ENCODE measurements at places on chromosomes 6 and 20. TPM values are rescaled to one million over a fixed set of nuclear protein-coding genes. Genes with fewer than 3 reads are reported as not detected.

DNA sequence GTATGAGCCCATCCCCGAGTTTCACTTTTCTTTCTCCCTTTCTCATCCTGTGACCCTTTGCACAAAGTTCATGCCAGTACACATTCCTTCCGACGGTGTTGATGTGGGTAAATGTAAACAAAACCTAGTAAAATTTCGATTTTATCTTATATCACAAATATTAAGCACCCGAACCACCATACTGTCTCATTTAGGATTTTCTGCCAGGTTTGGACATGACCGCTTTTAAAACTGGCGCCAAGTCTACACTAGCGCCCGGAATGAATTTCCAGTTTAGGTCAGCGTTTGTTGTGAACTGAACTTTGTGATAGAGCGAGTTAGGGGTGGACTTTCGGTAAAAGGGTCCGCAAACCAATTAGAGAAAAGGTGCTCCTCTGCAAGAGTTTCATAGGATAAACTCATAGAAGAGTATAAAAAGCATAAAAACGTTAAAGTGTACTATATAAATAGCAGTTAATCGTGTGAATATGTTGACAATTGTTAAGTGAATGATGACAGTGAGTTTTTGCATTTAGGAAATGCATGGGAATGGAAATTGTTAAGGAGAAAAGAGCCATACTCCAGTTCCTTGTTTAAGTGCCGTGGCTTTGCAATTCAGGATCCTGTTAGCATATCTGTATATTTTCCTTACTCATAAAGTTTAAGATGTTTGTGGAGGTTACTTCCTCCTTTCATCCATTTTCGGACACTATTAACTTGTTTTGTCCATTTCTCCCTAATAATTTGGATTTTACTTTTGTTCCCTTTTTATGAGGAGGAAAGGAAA is 937 bp downstream of the AKAP7 start:
- H3K27ac ChIP-seq = peak overlapping the region; percentile 99
- H3K36me3 ChIP-seq = peaks cover 2% of the 10 kb centered on the region
- no peak for DNase-seq
- peak overlapping the region; percentile 90 for H3K4me3 ChIP-seq
- H3K27me3 ChIP-seq = no peaks in the 10 kb centered on the region

DNA sequence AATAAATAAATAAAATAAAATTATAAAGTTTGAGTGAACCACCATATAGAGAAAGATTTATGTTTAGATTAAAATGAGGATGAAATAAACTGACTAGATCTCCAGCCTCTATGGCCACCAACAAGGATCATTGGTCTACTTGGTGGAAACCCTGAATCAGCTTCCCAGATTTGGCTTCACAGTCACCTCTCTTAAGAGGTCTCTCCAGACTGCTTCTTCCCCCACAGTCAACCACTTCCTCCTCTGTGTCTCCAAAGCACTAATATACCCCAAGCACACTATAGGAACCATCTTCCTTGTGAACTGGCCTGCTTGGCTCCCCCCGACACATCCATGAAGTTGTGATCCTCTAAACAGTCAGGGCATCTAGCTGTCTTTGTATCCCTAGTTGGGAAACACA is 529.6 kb upstream of the RNF217 start:
- no peaks in the 10 kb centered on the region for H3K27me3 ChIP-seq
- no peak for DNase-seq
- no peaks in the 10 kb centered on the region for H3K4me1 ChIP-seq
- H3K27ac ChIP-seq = no peak overlapping the region
- H3K4me3 ChIP-seq = no peak overlapping the region

DNA sequence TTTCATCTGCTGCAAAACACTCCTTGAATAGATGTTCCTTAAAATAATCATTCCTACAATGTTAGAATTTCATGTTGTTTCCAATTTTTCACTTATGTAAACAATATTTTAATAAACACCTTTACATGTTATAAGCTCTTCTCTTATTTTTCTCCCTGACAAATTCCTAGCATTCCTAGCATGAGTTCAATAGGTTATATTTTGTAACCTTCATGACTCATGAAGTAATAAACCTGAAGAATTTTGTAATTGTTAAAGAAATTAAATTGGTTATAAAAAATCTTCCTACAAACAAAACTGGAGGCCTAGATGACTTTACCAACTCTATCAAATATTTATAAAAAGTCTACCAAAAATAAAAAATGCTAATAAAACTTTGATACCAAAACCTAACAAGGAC is 66.3 kb downstream of the NT5E start:
- no peaks in the 10 kb centered on the region for H3K4me1 ChIP-seq
- peaks cover 9% of the 10 kb centered on the region for H3K36me3 ChIP-seq
- H3K4me3 ChIP-seq = no peak overlapping the region
- H3K27me3 ChIP-seq = no peaks in the 10 kb centered on the region

- no peaks in the 10 kb centered on the region for H3K36me3 ChIP-seq
- no peak for DNase-seq
- peaks cover 14% of the 10 kb centered on the region for H3K27me3 ChIP-seq
- peaks cover 9% of the 10 kb centered on the region for H3K4me1 ChIP-seq
- peak overlapping the region; percentile 79 for H3K27ac ChIP-seq
Measured at GRCh38 chr6:116369964-116370759, 585 bp upstream of the DSE start.

Gene RAB44
- total RNA-seq = 0.09 TPM

- no peaks in the 10 kb centered on the region for H3K36me3 ChIP-seq
- no peak overlapping the region for H3K4me3 ChIP-seq
- no peak for DNase-seq
- peaks cover 14% of the 10 kb centered on the region for H3K4me1 ChIP-seq
- peaks cover 4% of the 10 kb centered on the region for H3K27me3 ChIP-seq
Measured at GRCh38 chr6:117494694-117495318, 12.3 kb downstream of the DCBLD1 start.

DNA sequence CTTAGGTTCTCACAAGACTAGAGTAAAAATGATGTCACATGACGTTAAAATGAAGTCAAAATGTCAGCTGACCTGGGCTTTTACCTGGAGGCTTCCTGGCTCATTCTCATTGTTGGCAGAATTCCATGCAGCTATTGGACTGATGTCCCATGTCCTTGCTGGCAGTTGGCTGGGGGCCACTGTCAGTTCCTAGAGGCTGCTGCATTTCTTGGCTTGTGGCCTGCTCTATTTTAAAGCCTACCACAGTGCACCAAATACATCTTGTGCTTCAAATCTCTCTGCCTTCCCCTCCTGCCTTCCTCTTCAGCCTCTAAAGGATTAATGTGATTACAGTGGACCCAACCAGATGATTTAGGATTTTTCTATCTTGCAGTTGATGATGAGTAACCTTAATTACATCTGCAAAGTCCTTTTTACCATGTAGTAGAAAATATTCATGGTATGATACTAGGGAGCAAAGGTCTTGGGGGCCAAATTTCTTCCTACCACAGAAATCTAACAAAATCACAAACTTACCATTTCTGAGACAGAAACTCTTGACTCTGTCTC is 81.9 kb downstream of the FIG4 start:
- peaks cover 8% of the 10 kb centered on the region for H3K4me1 ChIP-seq
- H3K36me3 ChIP-seq = peaks cover 4% of the 10 kb centered on the region
- H3K27ac ChIP-seq = no peak overlapping the region

DNA sequence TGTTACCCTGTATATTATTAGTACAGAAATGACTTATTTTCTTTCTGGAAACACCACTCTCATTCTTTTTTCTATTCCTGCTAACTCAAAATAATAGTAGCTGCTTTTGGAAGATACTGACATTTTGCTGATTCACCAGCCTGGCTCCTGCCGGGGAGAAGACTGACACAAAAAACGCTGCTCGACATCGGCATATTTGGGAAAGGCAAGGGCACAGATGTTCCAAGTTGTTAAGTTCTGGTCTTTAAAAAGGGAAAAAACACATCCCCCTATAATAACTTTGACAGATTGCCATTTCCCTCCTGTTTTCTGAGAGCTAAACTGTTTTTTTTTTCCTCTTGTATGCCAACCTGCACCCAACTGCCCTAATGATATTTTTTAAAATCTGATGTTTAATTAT is 55.4 kb downstream of the CTNNBL1 start:
- peaks cover 7% of the 10 kb centered on the region for H3K4me1 ChIP-seq
- no peaks in the 10 kb centered on the region for H3K27me3 ChIP-seq
- peaks cover 6% of the 10 kb centered on the region for H3K36me3 ChIP-seq
- DNase-seq = no peak
- no peak overlapping the region for H3K27ac ChIP-seq

Data from activated T-cell treated with anti-CD3 and anti-CD28 coated beads, Interleukin-2, amount 50 U/mL, for 72 hours (primary cell).